ENCODE measurements at places on chromosomes 2 and 18.

- DNase-seq = no peak
Observed at GRCh38 chr2:221407765-221408164, 164.3 kb downstream of the EPHA4 start.

GRCh38 chr2:160365716-160366367, 127.8 kb downstream of the RBMS1 start:
- DNase-seq = no peak

DNA sequence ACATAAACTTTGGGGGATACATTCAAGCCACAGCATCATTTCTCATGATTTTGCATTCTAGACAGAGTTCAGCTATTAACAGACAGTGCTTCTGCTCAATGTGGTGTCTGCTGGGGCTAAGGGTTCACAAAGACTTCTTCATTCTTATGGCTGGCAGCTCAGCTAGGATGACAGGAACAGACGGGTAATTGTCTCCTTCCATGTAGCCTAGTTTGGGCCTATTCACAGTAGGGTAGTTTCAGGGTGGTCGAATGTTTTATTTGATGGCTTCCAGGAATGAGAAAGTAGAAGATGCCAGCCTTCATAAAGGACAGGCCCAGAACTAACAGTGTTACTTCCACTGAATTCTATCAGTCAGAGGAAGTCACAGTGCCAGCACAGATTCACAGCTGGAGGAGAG, 26.0 kb upstream of the BCL2L11 start:
- DNase-seq = no peak

GRCh38 chr2:29022679-29023078, 41.6 kb downstream of the TOGARAM2 start:
- no peak for DNase-seq

DNA sequence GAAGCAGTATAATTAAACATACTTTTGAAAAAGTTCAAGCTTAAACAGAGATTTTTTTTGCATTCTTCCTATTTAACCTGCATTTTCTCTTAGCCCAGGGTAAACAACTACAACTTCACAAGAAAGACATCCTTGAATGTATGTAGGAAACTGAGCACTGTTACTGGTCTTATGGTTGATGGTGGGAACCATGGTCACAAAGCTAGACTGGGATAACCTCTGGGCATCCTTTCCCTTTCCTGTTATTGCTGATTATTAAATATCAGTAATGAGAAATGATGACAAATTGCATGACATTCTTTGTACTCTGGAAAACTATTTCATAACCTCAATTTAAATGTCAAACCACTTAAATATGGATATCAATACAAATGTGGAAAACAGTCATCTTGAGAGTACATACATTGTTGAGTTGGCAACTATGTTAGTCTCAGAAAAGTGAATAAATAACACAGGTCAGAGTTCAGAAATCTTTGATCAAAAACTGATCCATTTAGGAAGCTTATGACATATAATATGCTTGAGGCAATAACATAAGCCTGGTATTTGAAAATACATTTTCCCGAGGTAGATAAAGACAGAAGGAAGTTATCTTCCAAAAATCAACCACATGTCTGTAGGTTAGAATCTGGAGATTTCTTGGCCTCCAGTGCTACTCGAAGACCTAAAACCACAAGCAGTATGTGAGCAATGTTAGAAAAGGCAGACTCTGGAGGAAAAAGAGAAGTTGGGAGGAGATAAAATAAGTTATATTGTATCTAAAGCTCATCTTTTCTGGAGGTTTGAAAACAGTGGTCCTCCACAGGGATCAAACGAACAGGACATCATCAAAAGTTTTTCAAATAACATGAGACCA, 65.2 kb upstream of the ST8SIA5 start:
- no peak for DNase-seq

GRCh38 chr18:11407940-11408339, 201.5 kb upstream of the SLC35G4 start:
- DNase-seq = no peak

GRCh38 chr2:217396165-217396564, 536.3 kb upstream of the TNP1 start:
- no peak for DNase-seq

GRCh38 chr2:109065391-109065734, 63.6 kb upstream of the SH3RF3 start:
- peak; percentile 1 for DNase-seq

GRCh38 chr2:149507974-149508373, 79.6 kb downstream of the MMADHC start:
- DNase-seq = no peak

GRCh38 chr18:62741118-62741566, 25.8 kb downstream of the PHLPP1 start:
- peak; percentile 41 for DNase-seq

- no peak for DNase-seq
Observed at GRCh38 chr2:1893856-1894255, 149.5 kb upstream of the PXDN start.

DNA sequence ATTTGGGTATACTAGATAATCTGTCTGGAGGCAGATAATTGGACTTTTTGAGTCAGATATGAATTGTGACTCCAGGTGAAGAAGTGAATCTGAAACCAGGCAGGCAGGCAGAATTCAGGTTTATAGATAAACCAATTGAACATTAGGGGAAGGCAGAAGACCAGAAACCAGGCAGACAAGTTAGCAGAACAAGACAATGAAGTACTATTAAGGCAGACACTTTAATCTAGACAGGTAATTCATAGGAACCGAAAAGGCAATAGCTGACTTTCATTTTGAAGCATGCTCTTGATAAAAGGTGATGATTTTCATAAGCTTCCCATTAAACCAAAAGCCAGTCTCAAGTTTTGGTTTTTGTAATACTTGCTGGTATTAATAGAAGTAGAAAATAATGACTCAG, 19.3 kb upstream of the SLC4A10 start:
- no peak for DNase-seq

GRCh38 chr18:31104444-31104843, 2.2 kb upstream of the DSC2 start:
- no peak for DNase-seq

GRCh38 chr2:16708173-16708572, 42.5 kb upstream of the CYRIA start:
- no peak for DNase-seq

GRCh38 chr2:162473296-162473695, 129.4 kb downstream of the GCA start:
- no peak for DNase-seq

GRCh38 chr2:231925303-231926179, 655 bp downstream of the NPPC start:
- peak; percentile 90 for DNase-seq

GRCh38 chr2:108965540-108966289, 23.3 kb downstream of the EDAR start:
- DNase-seq = no peak

DNA sequence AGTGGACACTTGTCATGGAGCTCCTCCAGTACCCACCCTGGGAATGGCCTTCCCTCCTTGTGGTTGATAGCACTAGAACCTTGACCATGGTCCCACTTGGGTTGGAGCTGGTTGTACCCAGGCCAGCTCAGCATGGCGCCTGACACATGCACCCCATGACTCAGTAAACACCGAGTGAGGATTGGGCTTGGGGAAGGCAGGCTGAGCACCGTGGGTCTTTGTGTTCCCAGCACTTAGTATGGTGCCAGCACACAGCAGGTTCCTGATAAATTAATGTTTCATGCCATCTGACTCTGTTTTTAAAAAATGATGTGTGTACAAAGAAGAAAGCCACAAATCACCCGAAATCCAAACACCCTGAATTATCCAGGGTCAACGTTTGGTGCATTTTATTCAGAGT, 69.8 kb downstream of the CIB4 start:
- no peak for DNase-seq

Measured in Karpas-422 (cell line).